ENCODE measurements at places on chromosomes 12 and 14.

GRCh38 chr12:92356425-92356824, 210.8 kb upstream of the BTG1 start:
- DNase-seq: no peak
- no peak overlapping the region for H3K27ac ChIP-seq
- no peak overlapping the region for H3K4me3 ChIP-seq
- H3K36me3 ChIP-seq: no peaks in the 10 kb centered on the region
- no peaks in the 10 kb centered on the region for H3K4me1 ChIP-seq
- no peaks in the 10 kb centered on the region for H3K27me3 ChIP-seq

DNA sequence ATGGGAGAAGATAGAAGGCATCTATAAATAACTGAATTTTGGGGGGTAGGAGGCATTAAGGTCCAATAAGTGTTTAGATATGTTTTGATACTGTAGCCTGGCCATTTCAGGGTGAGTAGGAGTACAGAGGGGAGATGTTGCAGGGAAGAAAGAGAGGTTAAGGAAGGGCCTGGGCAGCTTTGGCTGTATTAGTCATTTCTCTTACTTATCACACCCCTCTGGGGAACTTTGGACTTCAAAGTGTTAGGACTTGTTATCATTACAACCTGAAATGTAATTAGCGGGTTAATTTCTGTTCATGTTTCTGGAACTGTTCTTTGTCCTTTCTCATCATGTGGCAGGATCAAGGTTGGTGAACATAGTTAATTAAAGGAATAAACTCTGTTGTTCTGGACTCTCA, 40.3 kb downstream of the SUSD6 start:
- no peak for DNase-seq
- H3K27ac ChIP-seq: peak overlapping the region; percentile 80
- H3K36me3 ChIP-seq: no peaks in the 10 kb centered on the region
- H3K4me1 ChIP-seq: peaks cover 66% of the 10 kb centered on the region

DNA sequence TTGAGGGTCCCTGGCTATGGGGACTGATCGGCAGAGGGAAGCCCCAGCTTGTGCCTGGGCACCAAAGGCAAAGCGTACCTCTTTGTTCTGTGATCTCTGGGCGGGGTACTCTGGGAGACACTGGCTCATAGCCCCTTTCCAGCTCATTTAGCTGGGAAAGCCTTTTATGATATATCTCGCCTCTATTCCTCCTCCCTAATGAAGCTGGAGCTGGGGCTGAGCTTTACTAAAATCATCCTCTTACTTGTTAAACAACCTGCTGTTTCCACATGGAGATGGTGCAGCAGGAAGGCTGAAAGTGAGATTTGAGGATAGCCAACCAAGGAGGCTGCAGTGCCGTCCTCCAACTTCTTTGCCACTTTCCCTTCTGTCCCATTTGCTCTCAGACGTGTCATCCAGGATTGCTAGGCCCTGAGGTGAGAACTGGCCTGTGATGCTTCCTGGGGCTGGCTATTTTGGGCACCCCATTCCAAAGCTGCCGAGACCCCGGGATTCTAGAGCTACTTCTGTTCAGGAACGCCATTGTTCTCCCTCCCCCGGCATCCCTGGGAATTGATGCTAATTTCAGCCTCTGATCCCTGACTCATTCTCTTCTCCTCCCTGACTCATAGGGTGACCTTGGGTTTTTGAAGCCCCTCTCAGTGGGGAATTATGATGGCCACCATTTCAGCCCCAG, 16.0 kb downstream of the PDE1B start:
- H3K27ac ChIP-seq: peak overlapping the region; percentile 74
- no peaks in the 10 kb centered on the region for H3K27me3 ChIP-seq
- no peaks in the 10 kb centered on the region for H3K36me3 ChIP-seq
- no peak overlapping the region for H3K4me3 ChIP-seq

DNA sequence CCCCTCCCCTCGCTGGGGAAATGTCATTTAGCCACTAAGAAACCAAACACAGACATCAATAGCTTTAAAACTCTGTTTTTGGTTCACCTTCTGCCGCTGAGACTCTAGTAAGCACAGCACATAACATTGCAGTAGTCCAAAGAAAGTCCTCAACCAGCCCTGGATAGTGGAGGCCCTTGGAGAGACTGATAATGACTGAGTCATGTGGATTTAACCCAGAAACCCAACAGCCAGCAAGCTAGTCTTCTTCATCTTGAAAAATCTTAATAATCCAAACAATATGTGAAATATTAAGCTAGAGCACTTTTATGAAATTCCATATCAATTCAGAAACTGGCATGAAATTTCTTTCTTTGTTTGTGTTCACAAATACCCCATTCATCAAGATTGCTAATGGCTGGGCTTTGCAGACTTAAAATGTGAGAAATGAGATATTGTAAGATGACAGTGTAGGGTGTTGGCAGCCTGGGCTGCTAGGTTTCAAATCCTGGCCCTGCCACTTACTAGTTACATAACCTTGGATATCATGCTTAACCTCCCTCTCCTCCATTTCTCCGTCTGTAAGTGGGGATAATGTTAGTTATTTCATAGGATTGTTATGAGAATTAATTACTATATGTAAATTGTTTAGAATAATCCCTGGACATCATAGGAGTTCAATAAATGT, 40.1 kb downstream of the RERG start:
- no peak overlapping the region for H3K4me3 ChIP-seq
- H3K36me3 ChIP-seq: no peaks in the 10 kb centered on the region
- H3K27me3 ChIP-seq: no peaks in the 10 kb centered on the region
- no peak overlapping the region for H3K27ac ChIP-seq

DNA sequence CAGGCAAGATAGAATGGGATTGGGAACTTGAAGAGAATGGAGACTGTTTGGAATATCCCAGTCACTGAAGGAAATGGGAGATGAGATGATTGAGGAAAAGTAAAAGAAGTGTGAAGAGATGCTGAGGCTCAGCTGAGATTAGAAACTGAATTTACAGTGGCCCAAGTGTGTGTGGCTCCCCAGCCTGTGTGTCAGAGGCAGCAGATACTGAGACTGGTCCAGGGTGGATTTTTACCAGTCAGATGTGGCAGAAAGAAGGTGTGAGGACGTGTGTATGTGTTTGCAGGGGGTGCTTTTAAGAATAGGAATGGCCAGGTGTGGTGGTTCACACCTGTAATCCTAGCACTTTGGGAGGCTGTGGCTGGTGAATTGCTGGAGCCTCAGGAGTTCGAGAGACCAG, 42.9 kb downstream of the PRKCH start:
- no peaks in the 10 kb centered on the region for H3K27me3 ChIP-seq
- H3K4me1 ChIP-seq: no peaks in the 10 kb centered on the region
- no peaks in the 10 kb centered on the region for H3K36me3 ChIP-seq
- no peak overlapping the region for H3K4me3 ChIP-seq

DNA sequence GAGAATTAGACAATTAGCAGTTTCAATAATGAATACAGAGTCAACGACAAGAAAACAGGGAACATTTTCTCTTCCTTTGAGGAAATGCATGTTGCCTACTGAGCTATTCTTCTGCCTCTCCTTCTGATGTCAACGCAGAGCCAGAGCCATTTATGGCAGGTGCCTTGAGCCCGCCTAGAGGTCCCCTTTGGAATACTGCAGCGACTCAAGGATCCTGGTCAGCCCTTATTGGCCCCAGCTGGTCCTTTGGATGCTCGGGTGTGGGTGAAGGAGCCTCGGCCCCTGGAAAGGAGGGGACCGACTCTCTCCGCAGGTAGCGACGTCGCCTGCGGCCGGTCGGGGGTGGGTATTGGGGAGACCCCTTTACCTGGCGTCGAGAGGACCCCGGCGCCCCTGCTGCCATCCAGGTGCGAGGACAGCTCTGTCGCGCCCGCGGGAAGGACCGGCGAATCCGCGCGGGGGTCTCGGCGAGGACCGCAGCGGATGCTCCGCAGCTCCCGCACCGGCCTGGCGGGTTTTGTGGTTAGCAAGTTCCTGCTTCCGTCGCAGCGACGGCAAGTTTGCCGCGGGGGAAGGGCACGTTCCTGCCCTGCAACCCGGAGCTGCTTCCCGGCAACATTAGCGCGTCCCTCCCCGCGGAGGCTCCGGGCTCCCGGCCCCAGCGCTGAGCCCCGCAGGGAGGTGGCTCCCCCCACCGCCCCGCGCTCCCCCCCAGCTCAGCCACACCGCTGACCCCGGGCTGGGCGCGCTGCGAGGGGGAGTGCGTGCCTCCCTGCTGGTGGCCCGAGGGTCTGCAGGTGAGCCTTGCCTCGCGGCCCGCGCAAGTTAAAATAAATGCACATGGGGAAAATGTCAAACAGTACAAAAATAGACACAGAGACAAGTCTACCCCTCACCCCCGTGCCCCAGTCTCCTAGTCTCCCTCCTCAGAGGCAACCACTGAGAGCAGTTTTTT, at the start of gene MANSC1:
Gene MANSC1, minus strand, starts transcription at position 532 of the 955 bp plus-strand sequence. CDS start 6,928 bp downstream, outside the sequence.
- peak within 1 kb of the TSS; percentile 86 for H3K27ac ChIP-seq
- peaks cover 15% of the 10 kb centered on the region for H3K4me1 ChIP-seq
- DNase-seq: peak; percentile 14

- DNase-seq: no peak
- no peak overlapping the region for H3K27ac ChIP-seq
Measured at GRCh38 chr12:106425061-106425702, 67.6 kb downstream of the POLR3B start.

- no peak for DNase-seq
- H3K27ac ChIP-seq: no peak overlapping the region
- no peaks in the 10 kb centered on the region for H3K27me3 ChIP-seq
Measured at GRCh38 chr14:67002994-67003753, 186.1 kb upstream of the GARIN2 start.

GRCh38 chr12:127781336-127781735, 485.6 kb upstream of the TMEM132C start:
- no peaks in the 10 kb centered on the region for H3K36me3 ChIP-seq
- no peak overlapping the region for H3K4me3 ChIP-seq
- H3K27ac ChIP-seq: no peak overlapping the region
- DNase-seq: no peak
- no peaks in the 10 kb centered on the region for H3K4me1 ChIP-seq

DNA sequence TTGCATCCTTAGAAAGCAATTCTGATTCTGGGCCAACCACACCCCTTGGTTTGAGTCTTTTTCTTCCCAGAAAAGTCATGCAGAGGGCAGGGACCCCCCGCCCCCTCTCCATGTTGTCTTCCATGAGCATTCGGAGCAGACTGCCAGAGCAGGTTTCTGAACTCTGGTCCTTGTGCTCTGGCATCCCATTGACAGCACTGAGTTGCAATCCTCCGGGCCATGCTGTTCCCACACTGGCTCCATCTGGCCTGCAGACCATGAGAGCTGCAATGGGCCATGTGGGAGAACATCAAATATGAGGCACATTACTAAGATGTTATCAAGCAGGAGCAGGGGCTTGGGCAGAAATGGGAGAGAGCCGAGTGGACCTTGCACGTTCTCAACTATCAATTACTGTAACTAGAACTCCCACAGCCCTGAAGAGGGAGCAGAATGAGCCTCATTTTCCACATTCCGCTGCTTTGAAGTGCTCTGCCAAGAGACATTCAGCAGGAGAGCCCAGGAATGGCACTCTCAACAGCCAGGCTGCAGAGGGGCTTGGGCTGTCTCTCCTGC, 157.4 kb downstream of the STXBP6 start:
- no peak overlapping the region for H3K27ac ChIP-seq
- no peaks in the 10 kb centered on the region for H3K4me1 ChIP-seq
- DNase-seq: no peak
- H3K36me3 ChIP-seq: no peaks in the 10 kb centered on the region
- H3K4me3 ChIP-seq: no peak overlapping the region

GRCh38 chr12:1564067-1564466, 30.3 kb downstream of the FBXL14 start:
- no peaks in the 10 kb centered on the region for H3K4me1 ChIP-seq
- no peak for DNase-seq
- H3K27me3 ChIP-seq: no peaks in the 10 kb centered on the region
- H3K4me3 ChIP-seq: no peak overlapping the region
- no peak overlapping the region for H3K27ac ChIP-seq

- no peak overlapping the region for H3K27ac ChIP-seq
- peak overlapping the region; percentile 14 for H3K4me3 ChIP-seq
- no peaks in the 10 kb centered on the region for H3K27me3 ChIP-seq
- DNase-seq: peak; percentile 89
- no peaks in the 10 kb centered on the region for H3K36me3 ChIP-seq
- H3K4me1 ChIP-seq: peaks cover 13% of the 10 kb centered on the region
Measured at GRCh38 chr14:68824517-68825347, 31.9 kb upstream of the ZFP36L1 start.

DNA sequence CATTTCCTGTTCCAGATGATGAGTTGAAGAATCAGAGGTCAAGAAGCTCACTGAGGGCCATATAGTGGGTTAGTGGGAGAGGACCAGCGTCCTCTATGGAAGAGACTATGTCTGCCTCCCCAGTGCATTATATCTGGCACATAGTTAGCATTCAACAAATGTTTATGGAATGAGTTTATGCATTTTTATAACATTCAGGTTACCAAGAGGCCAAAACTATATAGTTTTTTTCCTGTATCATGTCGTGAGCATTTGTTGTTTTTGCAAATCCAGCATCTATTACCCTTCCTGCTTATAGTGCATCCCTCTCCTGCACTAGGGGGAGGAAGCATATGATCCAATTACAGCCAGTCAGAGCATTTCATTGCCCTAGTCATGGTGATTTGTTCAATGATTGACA, 60.6 kb downstream of the SUDS3 start:
- H3K4me1 ChIP-seq: no peaks in the 10 kb centered on the region
- DNase-seq: no peak
- H3K4me3 ChIP-seq: no peak overlapping the region

DNA sequence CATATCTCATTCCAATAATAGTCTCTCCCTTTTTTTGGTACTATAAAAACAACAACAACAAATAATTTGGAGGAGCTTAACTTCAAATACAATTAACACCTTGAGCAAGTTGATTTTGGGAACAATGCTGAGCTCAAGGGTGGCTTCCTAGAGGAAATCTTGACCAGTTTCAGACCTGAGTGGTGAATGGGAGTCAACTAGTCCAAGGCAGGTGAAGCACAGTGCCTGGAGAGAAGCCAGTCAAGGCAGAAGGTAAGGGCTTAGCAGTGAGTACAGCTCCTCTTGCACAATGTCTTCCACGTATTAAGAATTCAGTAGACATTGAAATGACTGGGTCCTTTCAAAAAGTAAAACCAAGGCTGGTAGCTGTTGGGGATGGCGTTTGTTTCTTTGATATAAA, 444.8 kb downstream of the ATP23 start:
- no peaks in the 10 kb centered on the region for H3K27me3 ChIP-seq
- no peaks in the 10 kb centered on the region for H3K36me3 ChIP-seq
- no peak for DNase-seq
- H3K4me3 ChIP-seq: no peak overlapping the region

DNA sequence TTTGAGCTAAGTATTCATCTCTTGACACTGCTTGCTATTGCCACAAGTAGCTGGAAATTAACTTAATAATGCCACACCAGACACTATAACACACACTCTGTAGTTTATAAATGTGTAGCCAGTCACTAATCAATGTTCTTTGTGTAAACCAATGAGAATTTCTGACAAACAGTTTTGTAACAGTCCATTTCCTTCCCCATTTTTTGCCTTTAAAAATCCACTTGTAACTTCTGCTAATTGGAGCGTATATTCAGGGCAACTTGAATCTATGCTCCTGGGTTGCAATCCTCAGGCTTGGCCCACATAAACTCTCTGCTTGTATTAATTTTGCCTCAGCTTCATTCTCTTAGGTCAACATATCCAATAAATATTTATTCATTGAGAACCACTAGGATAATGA, 125.0 kb upstream of the DHRS4 start:
- no peak overlapping the region for H3K4me3 ChIP-seq
- H3K27ac ChIP-seq: no peak overlapping the region
- DNase-seq: no peak

- H3K36me3 ChIP-seq: no peaks in the 10 kb centered on the region
- no peak overlapping the region for H3K27ac ChIP-seq
- H3K4me1 ChIP-seq: no peaks in the 10 kb centered on the region
Measured at GRCh38 chr14:78967111-78967809, 797.1 kb downstream of the NRXN3 start.
